ENCODE measurements at places on chromosomes 6 and 20.

DNA sequence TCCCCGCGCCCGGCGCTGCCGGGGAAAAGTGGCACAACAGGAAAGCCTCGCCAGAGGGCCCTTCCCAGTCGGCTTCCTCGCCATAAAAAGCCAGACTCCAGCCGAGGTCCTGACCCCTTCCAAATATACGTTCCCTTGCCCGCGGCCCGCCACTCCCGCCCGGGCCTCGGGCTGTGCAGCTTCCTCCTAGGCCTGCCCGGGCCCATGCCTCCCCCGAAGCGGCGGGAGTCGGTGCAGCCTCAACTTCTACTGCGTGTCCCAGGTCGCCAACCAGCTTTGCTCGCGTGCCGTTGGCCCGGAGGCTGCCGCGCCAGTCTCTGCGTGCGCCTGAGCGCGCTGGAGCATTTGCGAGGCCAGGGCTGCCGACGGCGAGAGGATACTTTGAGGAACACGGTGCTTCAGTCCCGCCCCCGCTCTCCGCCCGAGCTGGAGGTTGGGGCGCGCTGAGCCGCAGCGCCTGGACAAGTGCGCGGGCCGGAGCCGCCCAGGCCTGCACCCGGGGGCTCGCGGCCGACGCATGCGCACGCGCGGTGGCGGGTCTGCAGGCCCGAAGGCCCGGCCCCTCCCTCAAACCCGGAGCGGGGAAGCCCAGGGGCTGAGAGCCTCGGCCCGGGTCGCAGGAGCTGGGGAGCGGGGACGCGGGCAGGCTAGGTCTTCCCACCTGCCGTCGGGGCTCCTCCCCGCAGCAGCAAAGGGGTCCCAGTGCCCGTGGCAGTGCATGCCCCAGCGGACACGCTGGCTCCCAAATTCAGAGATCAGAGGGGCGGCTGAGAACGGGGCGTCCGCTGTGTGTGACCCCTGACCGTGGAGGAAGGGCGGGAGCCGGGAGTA, 10.2 kb downstream of the FOXC1 start:
- peak; percentile 43 for DNase-seq

GRCh38 chr6:167140589-167141474, 16.9 kb downstream of the GPR31 start:
- no peak for DNase-seq

- no peak for DNase-seq
These were observed 190.8 kb upstream of the NOX3 start for GRCh38 chr6:155646443-155646842.

GRCh38 chr6:77587963-77588362, 64.9 kb upstream of the MEI4 start:
- no peak for DNase-seq

DNA sequence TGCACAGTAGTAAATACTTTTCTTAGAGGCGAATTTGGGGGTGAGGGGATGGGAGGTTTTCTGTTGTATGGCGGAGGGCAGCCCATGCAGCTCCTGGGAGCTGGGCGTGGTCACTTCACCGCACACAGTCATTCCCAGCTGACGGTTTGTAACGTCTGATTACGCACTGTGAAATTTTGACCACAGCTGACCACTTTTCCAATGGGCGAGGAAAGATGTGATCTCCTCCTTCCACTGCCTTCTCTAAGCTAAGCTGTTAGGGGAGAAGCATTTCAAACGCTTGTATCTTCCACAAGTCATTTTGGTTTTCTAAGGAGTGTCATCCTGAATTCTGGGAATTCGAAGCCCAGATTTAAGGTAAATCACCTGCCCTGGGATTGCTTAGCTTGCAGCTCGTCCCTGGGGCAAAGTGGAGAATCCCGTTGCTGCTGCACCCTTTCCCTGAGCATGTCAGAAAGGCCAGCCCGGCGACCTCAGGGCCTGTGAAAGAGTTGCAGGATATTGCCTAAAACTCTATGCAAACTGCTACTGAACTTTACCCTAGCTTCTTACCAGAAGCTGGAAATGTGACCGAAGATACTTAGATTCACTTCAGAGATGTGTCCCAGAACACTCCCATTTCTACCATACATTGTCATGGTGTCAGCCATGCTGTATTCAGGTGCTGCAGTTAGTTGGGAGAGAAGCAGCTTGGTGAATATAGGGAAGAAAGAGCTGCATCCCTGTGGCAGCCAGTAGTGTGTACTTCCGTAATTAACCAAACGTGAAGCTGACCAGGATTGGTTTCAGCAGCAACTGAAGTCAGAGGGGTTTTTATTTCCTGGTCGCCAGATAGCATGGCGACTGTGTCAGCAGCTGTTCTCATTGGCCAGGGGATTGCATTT, 58.9 kb downstream of the RREB1 start:
- DNase-seq, result peak; percentile 89

Measured in hematopoietic multipotent progenitor cell treated with erythropoietin and hydrocortisone succinate and interleukin-3 and kit ligand, for 6 days (in vitro differentiated cells).